ENCODE measurements at places on chromosomes 2 and 18. TPM values are rescaled to one million over a fixed set of nuclear protein-coding genes. Genes with fewer than 3 reads are reported as not detected.

The ZSWIM2 gene
- total RNA-seq: not detected

The SLC8A1 gene
- total RNA-seq: not detected

The HOXD9 gene
- total RNA-seq: 2.1 TPM

The TMEM178A gene
- total RNA-seq: not detected

The NT5C1B gene
- total RNA-seq: not detected

The HOXD4 gene
- total RNA-seq: not detected

The UGT1A3 gene
- total RNA-seq: not detected

The SUPT7L gene
- 11.8 TPM for total RNA-seq

The ESCO1 gene
- 13.0 TPM for total RNA-seq

The TMEFF2 gene
- total RNA-seq: 5.0 TPM

The RGPD4 gene
- not detected for total RNA-seq

The ALPI gene
- not detected for total RNA-seq

The SERPINB12 gene
- not detected for total RNA-seq

The ILKAP gene
- 18.8 TPM for total RNA-seq

The PSME4 gene
- 17.6 TPM for total RNA-seq

The IL36B gene
- not detected for total RNA-seq

The SNTG2 gene
- not detected for total RNA-seq

The ACADL gene
- not detected for total RNA-seq

The IL1RN gene
- not detected for total RNA-seq

The ITPRIPL1 gene
- total RNA-seq: not detected

The TSPYL6 gene
- total RNA-seq: not detected

The CHRND gene
- not detected for total RNA-seq

The DPYSL5 gene
- total RNA-seq: 5.0 TPM

The TUBA3E gene
- 0.10 TPM for total RNA-seq

The TCF23 gene
- not detected for total RNA-seq

The FOXD4L1 gene
- not detected for total RNA-seq

The FAM124B gene
- 0.06 TPM for total RNA-seq

The ADGRF3 gene
- 0.02 TPM for total RNA-seq

The CAPN14 gene
- not detected for total RNA-seq

The FAP gene
- 3.3 TPM for total RNA-seq

The SULT1C2 gene
- 0.70 TPM for total RNA-seq

The MGAT4A gene
- 5.2 TPM for total RNA-seq

The C2orf78 gene
- total RNA-seq: 0.45 TPM

The ATOH8 gene
- 13.1 TPM for total RNA-seq

The IAH1 gene
- total RNA-seq: 38.7 TPM

The CTLA4 gene
- total RNA-seq: not detected

The PMAIP1 gene
- total RNA-seq: 64.3 TPM

The BAZ2B gene
- total RNA-seq: 17.2 TPM

The SCN7A gene
- not detected for total RNA-seq

The METTL8 gene
- 18.0 TPM for total RNA-seq

The AQP12B gene
- not detected for total RNA-seq

The CD8B gene
- not detected for total RNA-seq

The DYNAP gene
- total RNA-seq: not detected

The CNDP1 gene
- total RNA-seq: not detected

The SLC16A14 gene
- 2.5 TPM for total RNA-seq

The PROKR1 gene
- not detected for total RNA-seq

The POTEJ gene
- total RNA-seq: not detected

The SLC11A1 gene
- 0.10 TPM for total RNA-seq

The UGT1A10 gene
- total RNA-seq: not detected

The AMER3 gene
- total RNA-seq: not detected

Data from H4 (cell line).